Epithelial cell of proximal tubule (primary cell): ENCODE measurements at places on chromosomes 1 and 21.

- DNase-seq, result no peak
Measured at GRCh38 chr1:17095141-17095540, 24.1 kb downstream of the PADI2 start.

GRCh38 chr1:153363641-153364040 is 6.0 kb downstream of the S100A9 start:
- no peak for DNase-seq

DNA sequence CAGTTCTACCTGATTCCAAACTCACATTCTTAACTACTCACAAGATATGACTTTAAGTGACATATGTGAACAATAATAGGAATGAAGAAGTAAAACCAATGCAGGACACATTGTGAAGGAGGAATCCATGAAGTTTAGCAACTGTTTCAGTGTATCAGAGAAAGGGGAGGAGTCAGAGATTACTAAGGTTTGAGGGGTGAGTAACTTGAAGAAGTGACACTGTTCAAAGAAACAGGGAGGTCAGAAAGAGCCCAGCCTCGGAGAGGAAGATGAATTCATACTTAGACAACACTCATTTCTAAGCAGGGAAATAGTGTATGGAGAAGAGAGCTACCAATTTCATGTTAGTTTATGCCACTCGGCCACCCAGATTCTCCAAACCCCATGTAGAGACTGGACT is 28.2 kb upstream of the RPF1 start:
- DNase-seq, result no peak

GRCh38 chr1:235779770-235780169 is 86.9 kb downstream of the LYST start:
- no peak for DNase-seq

GRCh38 chr21:37742115-37742514 is 174.1 kb downstream of the KCNJ6 start:
- DNase-seq, result no peak

GRCh38 chr1:163824006-163824405 is 502.3 kb downstream of the NUF2 start:
- no peak for DNase-seq

DNA sequence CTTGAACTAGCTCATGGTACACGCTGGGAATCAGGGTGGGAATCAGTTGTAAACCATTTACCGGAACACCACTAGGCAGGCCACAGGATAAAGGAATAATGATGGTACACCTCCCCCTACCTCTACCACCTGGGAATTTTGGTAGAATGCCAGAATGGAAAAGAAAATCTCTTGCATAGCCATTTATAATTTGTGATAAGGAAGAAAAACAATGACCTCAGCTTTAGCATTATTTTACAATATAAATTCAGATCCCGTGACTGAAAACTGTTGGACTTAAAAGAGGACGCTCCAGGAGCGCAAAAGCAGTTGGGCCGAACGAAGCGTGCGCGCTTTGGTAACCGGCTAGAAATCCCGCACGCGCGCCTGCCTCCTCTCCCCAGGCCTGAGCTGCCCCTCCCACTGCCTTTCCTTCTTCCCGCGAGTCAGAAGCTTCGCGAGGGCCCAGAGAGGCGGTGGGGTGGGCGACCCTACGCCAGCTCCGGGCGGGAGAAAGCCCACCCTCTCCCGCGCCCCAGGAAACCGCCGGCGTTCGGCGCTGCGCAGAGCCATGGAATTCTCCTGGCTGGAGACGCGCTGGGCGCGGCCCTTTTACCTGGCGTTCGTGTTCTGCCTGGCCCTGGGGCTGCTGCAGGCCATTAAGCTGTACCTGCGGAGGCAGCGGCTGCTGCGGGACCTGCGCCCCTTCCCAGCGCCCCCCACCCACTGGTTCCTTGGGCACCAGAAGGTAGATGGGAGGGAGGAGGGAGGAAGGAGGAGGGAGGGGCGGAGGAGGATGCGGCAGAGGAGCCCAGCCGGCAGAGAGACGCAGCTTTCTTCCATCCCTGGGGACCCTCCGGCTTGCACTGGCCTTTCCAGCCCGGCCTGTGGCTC is at the start of gene CYP4X1:
TSS of gene CYP4X1 (plus strand) at position 402 of the 873 bp plus-strand sequence. CDS start at position 551, 149 bp downstream.
- no peak for DNase-seq
